ENCODE measurements at places on chromosomes 16 and 17.

GRCh38 chr17:50988427-50988826 lies 122.3 kb upstream of the TOB1 start:
- no peak for DNase-seq

DNA sequence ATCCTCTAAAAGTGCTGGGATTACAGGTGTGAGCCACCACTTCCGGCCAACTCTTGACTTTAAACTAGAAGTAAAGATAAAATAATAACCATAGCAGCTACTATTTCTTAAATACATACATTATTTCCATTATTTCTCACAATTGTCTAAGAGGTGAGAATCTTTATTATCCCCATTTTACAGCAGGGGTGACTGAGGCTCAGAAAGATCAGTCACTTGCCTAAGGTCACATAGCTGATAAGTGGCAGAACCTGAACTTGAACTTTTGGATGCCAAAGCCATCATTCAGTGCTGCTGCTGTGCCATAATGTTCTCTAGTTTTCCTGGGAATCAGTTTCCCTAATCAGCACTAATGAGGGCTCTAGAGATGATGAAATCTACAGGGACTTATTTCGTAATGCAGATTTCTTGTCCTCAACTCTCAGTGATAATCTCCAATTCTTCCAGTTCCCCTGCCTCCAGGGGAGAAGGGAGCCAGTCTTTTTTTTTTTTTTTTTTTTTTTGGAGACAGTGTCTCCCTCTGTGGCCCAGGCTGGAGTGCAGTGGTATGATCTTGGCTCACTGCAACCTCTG lies 25.2 kb upstream of the GPRC5B start:
- no peak for DNase-seq

DNA sequence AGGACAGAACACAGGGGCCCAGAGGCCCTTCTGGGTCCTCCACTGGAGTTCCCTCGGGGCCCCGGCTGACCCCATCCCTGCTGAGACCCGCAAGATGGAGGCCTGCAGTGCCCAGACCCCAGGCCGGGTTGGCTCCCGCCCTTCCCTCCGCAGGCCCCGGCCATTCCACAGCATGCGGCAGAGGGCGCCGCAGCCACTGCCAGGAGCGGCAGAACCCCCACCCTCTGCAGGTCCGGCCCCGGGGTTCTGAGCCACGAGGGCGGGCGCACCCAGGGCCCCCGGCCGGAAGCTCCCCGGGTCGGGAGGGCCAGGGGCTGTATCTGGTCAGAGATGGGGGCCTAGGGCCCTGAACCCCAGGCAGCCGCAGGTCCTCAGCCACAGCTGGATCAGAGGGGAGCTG lies 2.4 kb upstream of the PERCC1 start:
- no peak for DNase-seq

DNA sequence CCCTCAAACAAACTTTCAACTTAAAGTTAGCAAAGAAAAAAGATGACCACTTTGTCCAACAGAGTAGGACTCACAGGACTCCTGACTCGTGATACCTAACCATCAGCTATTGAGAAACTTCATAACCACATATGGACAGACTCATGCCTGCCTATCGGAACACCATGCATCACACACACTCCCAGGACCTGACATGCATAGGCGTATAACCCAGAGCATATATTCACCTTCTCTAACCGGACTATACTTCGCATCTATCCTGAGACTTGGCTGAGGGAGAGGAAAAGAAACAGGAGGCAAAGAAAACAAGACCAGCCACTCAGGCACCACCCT lies 2.2 kb downstream of the PIP4K2B start:
- no peak for DNase-seq

Measured in left forelimb (tissue), 1 donor.